Upper lobe of right lung (tissue), 1 donor: ENCODE measurements at places on chromosomes 6 and 20. TPM values are rescaled to one million over a fixed set of nuclear protein-coding genes. Genes with fewer than 3 reads are reported as not detected.

The TGM3 gene
- not detected for total RNA-seq

The PBOV1 gene
- not detected for total RNA-seq

GRCh38 chr6:41756354-41756753 is 9.2 kb upstream of the PGC start:
- DNase-seq = no peak

DNA sequence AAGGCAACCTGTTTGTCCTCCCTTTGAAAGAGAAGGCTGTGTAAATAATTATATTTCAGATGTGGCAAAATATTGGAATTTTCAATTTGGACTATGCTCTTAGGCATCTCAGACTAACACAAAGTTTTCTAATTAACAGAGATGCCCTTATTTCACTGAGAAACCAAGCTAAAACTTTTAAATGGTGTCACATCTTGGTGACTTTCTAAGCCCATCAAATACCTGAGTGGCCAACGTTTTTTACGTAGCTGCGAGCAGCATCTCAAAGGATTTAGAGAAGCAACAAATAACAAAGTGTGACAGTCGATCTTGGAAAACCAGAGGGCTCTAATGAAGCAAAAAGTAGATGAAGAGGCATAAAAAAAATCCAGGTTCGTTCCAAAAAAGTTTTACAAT is 3.4 kb upstream of the HEY2 start:
- no peak for DNase-seq

DNA sequence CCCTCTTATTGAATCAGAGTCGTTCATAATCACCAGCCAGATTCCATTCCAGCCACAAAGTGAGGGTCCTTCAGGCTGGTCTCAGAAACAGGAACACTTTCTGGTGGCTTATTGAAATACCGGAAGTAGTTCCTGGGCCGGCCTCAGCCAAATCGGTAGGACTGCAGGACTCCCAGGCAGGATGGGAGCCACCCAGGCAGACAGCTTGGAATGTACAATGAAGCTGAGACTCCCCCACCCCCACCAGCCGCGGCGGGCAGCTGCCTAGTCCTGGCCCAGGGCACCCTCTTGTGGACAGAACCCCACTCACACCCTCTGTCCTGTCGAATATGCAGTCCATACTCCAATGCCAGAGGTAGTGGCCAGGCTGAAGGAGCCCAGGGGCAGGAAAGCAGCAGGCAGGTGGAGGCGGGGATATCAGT is 43.8 kb downstream of the MDFI start:
- DNase-seq = peak; percentile 92

- DNase-seq = no peak
These were observed 70.7 kb upstream of the SCP2D1 start for GRCh38 chr20:18742841-18743240.

GRCh38 chr6:18161431-18161830 is 6.2 kb downstream of the KDM1B start:
- DNase-seq = no peak

DNA sequence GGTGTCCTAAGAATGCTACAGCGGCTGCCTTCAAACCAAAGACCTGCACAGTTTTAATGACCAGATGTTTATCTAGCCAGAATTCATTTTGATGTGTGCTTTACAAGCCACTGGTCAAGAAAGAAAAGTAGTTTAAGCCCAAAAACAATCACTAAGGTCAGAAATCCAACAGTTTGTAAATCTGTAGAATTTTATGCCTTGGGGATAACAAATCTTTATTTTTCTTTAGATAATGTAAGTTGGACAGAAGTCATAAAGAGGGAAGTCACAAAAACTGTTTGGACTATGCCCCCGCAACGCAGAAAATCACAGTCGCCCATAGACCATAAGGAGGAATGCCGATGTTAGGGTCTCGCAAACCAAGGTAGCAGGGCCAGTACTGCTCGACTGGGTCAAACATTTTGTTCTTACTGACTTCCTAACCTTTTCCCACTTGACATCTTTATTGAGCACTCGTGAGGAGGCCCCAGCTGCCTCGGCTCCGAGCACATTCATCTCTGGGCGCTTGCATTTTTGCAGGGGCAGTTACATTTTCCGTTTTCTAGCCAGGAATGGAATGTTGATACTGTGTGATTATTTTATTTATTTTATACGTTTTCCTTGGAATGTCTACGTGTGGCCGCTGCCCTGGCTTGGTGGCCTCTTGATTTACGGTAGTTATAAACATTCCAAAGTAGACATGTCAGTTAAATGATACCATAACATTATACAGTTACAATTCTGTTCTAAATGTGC is 56.7 kb upstream of the APCDD1L start:
- DNase-seq = no peak

GRCh38 chr6:118761645-118762044 is 110.3 kb upstream of the CEP85L start:
- DNase-seq = no peak
